Motor neuron (in vitro differentiated cells): ENCODE measurements at places on chromosomes 2 and 18. TPM values are rescaled to one million over a fixed set of nuclear protein-coding genes. Genes with fewer than 3 reads are reported as not detected.
A peak's percentile ranks its signal among the peaks of the same experiment; 100 is the strongest.

The IL18RAP gene
- 3.2 and 7.7 TPM in 2 replicates for total RNA-seq

DNA sequence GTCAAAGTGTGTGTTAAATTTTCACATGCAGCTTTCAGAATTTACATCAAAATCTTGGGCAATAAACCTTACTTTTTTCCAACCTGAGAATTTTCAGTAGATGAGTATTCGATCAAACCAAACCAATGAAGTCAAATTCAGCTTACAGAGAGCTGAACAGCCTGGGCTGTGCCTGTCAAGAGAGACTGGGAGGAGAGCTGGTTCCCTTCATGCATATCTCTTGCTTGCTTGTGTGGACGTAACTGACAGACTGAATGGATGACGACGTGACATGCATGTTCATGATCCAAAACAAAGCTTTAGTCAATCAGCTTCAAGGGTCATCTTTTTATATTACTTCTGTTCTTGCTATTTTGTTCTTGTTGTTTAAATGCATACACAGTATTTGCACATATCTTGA lies 145.2 kb downstream of the GALNT3 start:
- ATAC-seq: peak; percentile 89

DNA sequence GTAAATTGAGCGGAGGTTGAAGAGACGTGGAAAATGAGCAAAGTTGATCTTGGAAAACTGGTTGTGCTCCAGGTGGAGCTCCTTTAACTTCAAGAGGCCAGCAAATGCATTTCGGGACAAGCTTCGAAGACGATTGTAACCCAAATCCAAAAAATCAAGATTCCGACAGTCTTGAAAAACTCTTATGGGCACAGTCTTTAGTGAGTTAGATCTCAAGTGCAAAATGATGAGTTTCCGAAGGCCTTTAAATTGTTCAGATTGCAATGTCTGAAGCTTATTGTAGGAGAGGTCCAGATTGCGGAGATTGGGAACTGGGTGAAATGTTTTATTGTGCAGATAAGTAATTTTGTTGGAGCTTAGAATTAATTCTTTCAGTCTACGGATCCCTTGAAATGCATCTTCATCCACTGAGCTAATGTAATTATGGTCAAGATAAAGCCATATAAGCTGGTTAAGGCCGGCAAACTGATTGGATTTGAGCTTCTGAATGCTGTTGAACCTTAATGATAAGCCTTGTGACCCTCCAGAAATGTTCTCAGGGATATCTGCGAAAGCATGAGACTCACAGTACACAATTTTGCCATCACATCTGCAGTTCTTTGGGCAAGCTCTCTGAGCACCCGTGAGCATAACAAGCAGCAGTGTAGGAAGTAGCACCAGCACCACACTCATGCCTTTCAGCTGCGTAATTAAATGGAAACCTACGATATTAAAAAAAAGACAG lies 2.9 kb downstream of the LRRTM4 start:
- ATAC-seq: no peak

DNA sequence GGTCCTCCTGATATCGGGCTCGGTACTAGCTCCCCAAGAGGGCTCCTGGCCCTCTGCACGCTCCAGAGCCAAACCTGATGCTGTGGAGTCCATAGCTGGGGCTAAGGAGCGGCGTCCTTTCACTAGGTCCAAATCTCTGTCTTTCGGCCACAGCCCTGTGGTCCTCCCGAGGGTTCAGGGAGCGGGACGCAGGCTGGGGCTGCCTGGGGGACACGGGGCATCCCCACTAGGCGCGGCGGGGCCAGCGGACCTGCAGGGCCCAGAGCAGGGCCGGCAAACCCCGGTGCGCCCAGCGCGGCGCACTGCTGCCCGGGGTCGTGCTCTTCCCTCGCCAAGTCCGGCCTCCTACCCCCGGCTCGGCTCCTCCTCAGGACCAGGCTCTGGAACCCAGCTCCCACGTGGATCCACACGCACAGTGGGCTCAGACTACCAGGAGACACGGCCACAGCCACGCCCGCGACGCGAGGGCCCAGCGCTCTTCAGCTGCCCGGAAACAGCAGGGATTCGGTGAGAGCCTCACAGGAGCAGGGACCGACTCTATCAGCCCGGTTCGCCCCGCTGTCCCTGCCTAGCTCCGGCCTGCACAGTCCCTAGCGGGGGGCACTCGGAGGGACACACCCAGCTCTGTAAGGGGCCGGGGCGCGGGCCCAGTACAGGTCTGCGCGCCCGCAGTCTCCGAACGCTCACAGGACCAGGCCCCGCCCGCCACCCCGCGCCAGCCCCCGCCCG lies 593 bp downstream of the ZNF514 start:
- peak; percentile 78 for ATAC-seq

- ATAC-seq: peak; percentile 69
These were observed 352.5 kb upstream of the ZNF521 start for GRCh38 chr18:25704494-25704893.

DNA sequence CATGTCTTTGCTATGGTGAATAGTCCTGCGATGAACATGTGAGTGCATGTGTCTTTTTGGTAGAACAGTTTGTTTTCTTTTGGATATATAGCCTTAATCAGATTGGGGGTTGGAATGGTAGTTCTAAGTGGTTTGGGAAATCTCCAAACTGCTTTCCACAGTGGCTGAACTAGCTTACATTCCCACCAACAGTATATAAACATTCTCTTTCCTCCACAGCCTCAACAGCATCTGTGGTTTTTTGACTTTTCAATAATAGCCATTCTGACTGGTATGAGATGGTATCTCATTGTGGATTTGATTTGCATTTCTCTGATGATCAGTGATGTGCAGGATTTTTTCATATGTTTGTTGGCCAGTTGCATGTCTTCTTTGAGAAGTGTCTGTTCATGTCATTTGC lies 112.2 kb upstream of the SESTD1 start:
- ATAC-seq: no peak

DNA sequence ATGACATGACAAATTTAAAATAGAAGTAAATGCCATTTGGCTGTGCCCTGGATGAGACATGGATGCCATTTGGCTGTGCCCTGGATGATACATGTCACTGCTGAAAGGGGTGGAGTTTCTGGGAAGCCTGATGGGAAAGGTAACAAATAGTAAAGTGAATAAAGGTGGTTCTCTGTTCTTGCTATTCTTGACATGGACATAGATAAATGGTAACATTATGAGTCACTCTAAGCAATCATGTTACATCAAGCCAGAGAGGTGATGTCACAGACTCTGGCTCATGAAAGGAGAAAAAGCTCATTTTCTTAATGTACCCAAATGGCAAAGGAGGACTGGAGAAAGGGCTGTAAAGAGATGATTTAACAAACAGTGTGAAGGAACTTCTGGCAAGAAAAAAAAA lies 86.4 kb downstream of the EML6 start:
- ATAC-seq: peak; percentile 93

DNA sequence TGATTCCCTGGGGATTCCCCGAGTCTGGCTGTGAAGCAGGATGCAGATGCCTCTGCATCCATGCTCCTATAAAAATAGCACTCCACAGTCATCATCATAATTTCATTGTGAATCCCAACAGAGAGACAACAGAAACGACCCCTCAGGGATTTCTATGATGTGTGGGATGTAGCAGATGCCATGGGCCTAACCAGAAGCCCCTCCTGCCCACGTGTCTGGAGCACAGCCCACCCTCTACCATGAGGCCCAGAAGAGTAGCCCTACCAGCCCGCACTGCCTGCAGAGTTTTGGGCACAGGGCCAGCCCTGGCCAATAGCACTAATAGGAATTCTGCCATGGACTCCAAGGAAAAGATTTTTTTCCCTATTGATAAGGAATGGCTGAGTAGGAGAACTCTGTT lies 66.6 kb downstream of the GYPC start:
- no peak for ATAC-seq

- ATAC-seq: no peak
These were observed 582.6 kb downstream of the NRXN1 start for GRCh38 chr2:50449306-50449705.

- ATAC-seq: no peak
These were observed 1092.3 kb downstream of the BCL11A start for GRCh38 chr2:59461127-59461526.

DNA sequence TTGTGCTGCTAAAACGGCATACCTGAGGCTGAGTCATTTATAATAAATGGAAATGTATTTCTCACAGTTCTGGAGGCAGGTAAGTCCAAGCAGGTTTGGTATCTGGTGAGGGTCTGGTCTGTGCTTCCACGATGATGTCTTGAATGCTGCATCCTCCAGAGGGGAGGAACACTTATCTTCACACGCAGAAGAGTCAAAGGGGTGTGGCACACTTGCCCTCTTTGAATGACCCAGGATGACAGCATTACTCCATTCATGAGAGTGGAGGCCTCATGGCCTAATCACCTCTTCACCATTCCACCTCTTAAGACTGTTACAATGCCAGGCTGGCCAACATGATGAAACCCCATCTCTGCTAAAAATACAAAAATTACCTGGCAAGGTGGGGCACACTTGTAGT lies 61.0 kb downstream of the NCAPH start:
- ATAC-seq: no peak
